ENCODE measurements at places on chromosomes 11 and 22.

- DNase-seq = no peak
Observed at GRCh38 chr11:57164317-57164716, 17.4 kb upstream of the LRRC55 start.

DNA sequence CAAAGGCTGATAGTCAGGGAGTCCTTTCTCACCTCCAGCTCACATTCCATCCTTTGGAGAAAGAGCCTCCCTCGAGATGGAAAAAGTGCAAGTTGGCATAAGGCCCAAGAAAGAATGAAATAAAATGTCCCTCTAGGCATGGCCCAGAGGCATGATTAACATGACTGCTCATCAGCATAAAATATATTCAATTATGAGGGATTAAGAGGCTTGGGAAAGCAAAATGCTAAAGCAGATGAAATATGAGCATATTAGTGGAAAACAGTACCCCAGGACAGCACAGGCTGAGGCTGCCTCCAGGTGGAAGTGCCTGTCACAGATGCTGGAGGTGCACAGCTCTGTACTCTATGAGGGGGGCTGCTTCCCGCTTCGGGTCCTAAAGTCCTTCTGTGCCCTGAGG is 347.8 kb upstream of the PLET1 start:
- no peak for DNase-seq

GRCh38 chr11:96275801-96276594 is 67.0 kb downstream of the MAML2 start:
- no peak for DNase-seq

GRCh38 chr11:36015799-36016198 is 71.9 kb downstream of the LDLRAD3 start:
- no peak for DNase-seq

DNA sequence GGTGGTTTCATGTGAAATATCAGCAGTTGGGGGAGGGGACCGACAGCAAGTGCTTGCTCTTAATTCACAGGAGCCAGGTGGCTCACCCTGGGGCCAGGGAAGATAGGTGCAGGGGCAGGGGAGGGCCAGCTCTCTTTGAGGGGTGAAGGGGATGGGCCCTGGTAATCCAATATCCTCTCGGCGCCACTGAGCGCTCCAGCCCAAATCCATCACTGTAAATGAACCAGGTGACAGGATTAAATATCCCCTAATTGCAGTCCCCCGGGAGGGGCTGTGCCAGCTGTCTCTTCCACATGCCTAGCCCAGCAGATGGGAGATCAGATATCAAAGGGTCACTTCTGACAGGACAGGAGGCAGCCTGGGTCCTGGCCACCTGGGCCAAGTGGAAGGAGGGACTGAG is 531.8 kb upstream of the CADM1 start:
- DNase-seq = peak; percentile 79

DNA sequence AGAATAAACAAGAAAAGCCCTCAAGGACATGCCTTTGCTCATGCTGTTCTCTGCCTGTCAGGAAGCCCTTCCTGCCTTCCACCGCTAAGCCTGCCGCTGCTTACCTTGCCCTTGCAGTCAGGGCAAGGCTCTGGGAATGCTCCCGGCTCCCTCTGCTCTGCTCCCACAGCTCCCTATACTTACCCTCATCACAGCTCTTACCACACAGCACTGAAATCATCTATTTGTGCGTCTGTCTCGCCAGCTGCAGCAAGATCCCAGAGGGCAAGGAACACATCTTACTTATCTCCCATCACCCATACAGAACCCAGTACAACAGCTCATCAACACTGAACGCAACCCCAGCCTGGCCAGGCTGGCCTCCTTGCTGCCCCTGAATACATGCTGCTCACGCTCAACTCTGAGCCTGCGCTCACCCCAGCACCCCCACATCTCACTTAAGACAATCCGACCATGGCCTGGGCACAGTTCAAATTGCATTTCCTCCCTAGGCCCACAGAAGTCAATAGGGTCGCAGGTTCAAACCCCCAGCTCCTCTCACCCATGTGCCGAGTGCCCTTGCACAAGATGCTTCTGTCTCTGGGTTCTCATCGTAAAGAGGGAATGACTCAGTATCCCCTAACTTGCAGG is 161.8 kb downstream of the IGLL1 start:
- no peak for DNase-seq

GRCh38 chr11:65060913-65061408 is 2.6 kb upstream of the NAALADL1 start:
- no peak for DNase-seq

DNA sequence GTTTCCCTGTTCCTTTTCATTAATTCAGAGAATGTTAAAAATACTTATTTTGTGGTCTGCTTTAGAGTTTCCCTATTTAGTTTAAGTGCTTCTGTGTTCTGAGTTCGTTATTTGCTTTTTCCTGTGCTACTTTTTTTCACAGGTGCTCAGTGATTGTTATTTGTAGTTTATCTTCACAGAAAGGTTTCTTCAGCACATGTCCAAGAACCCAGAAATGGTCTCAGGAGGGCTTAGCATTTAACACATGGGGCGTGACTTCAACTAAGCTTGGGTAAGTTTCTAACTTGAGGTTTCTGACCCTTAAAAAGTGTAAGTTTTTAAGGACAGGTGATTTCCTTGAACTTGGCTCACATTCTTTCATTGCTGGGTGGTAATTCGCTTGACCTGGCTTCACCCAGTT is 157.3 kb downstream of the AASDHPPT start:
- no peak for DNase-seq

DNA sequence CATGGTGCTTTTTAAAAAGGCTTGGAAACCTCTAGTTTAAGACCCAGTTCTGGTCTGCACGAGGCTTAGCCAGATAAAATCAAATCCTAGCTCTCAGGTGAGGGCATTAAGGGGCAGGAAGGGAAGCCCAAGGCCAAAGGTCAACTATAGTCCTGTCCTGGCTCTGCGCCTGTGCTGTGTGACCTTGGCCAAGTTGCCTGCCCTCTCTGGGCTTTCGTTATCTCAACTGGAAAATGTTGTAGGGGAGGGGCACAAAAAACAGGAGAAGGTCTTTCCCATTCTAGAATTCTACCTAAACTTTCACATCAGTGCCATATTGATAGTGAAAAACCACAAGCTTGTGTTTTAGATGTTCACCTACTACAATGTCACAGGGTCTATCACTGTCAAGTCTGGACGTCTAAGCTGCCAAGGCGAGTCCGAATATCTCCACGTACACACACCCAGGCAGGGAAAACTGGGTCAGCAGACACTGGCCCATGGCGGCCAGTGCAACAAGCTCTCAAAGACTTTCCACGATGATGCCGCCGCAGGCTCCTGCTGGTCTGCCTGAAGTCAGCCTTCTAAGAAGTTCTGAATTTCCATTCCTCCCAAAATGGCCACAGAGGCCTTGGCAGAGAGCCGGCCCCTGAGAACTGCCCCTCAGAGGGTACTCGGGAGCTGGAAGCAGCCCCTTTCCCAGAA is 18.0 kb downstream of the MN1 start:
- no peak for DNase-seq

GRCh38 chr22:26494506-26494905 is 10.8 kb downstream of the SRRD start:
- DNase-seq = no peak

GRCh38 chr11:84372381-84372950 is 1086.3 kb upstream of the CCDC90B start:
- DNase-seq = no peak

- DNase-seq = peak; percentile 42
Observed at GRCh38 chr11:68370211-68371111, 58.1 kb downstream of the LRP5 start.

DNA sequence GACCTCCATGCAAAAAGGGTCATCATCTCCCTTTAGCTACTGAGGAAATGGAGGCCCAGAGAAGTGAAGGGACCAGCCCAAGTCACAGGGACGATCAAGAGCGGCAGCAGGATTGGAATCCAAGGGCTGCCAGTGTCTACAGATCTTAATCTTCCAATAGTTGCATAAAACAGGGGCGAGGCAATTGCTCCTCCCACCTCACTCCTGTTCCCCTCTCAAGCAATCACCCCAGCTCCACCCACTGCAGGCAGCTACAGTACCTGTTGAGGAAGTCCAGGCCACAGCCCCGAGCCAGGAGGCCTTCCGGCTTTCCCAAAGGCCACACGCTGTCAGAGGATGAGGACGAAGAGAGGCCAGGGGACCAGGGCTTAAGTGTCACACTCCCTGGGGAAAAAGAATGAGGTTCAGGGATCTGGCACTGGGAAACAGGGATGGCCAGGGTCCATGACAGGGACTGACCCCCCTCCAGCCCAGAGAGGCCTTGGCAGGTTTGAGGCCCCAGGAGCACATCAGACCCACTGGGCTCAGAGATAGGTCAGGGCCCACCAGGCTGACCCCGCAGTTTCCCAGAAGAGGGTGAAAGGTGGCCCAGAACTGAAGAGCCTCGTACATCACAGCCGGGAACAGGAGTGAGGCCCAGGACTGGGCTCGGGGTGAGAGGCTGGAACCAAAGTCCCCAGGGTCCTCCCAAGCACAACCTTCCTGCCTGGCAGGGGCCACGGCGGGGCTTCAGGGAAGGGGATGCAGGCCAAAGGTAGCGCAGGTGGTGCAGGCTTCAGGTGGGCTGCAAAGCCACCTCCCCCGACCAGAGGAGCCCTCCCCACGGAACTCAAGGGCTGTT is 16.4 kb upstream of the MFNG start:
- peak; percentile 50 for DNase-seq

All from SK-N-DZ (cell line).